ENCODE measurements at places on chromosomes 13 and 19.

GRCh38 chr19:1236576-1236975 is 1.2 kb downstream of the CBARP start:
- no peak for DNase-seq

- peak; percentile 82 for DNase-seq
Measured at GRCh38 chr19:36573020-36573894, at the start of gene ZNF529. TSS of gene ZNF529 (minus strand) at chr19:36573292. CDS start at chr19:36572346, 946 bp downstream.

DNA sequence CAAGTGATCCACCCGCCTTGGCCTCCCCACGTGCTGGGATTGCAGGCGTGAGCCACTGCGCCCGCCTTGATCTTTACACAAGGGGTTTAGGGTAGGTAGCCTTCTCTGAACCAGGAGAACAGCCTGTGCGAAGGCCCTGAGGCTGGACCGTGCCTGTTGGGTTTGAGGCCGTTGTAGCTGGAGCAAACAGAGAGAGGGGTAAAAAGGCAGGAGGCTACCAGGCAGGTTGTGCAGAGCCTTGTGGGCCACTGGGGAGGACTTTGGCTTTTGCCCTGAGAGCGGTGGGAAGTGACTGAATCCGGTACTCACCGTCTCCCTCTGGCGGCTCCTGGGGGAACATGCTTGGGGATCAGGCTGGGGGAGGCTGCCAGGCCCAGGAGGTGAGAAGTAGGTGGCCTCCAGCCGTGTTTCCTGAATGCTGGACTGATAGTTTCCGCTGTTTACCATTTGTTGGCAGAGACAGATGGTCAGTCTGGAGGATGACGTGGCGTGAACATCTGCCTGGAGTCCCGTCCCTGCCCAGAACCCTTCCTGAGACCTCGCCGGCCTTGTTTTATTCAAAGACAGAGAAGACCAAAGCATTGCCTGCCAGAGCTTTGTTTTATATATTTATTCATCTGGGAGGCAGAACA is 24.6 kb downstream of the SPC24 start:
- peak; percentile 2 for DNase-seq

DNA sequence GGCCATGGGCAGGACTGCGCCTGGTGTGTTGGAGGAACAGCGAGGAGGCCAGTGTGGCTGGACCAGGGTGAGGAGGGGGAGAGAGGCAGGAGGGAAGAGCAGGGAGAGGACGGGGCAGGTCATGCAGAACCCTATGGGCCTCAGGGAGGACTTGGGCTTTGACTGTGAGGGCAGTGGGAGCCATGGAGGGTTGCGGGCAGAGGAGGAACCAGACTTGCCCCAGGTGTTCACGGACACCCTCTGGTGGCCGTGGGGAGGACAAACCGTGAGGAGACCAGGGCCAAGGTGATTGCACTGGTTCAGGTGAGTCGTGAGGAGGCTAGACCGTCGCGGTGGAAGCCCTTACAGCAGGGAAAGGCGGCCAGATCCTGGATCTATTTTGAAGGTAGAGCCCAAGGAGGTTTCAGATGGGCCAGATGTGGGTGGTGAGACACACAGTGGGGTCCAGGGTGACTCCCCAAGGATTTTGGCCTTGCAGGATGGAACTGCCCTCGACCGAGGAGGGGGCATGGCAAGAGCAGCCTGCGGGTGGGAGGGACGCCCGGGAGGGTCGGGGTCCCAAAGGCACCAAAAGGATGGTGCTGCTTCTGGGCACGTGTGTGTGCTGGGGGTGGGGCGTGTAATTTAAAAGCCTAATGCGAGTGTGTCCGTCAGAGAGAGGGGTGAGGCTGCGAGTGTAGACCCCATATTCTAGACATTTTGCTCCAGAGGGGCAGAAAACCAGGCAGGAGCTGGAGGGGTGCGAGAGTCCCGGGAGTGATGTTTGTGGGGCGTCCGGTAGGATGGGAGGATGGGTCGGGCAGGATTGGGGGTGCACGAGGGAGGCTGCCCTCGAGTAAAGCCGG is 2.7 kb upstream of the REXO1 start:
- DNase-seq: no peak

DNA sequence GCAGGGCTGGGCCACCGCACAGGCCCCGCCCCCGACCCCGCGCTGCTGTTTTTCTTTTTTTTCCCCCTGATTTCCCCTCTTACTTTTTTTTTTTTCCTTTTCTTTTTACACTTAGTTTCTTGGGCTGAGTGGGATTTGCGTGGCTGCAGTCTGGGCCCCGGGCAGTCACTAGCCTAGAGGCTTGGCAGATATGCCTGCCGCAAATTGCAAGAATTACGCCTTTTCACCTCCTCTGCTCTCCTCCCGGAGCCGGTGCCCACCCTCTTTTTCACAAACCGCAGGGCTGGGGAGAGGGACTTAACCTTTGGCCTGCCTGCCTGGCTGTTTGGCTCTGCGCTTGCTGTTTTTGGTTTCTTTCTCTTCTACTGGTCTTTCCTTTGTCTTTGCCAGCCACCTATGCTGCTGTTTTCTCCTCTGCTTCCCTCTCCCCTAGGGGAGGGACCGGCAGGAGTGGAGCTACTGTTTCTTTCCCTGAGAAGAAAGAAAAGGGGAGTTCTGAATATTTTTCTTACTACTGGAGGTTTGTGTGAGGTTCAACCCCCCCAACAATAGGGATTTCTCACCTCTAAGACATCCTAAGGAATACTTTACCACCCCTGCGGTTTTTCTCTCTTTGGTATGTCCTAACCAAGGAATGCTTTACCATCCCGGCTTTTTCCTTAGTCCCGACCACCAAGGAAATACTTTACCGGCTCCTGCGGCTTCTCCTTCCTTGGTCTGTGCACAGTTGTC is 11.0 kb downstream of the ZNF552 start:
- no peak for DNase-seq

DNA sequence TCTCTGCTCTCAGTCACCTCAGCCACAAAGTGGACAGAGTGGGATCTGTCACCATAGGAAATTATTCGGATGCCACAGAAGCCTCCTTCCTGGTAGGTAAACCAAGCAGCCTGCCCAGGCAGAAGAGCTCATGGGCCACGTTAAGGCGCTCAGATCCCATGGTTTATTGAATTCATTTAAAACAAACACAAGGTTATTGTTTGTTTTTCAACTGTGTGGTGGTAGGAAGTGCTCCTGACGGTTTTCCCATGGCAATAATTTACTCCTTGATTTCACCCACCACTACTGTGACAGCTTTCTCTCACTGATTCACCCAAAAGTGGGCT is 14.4 kb downstream of the BCAM start:
- peak; percentile 32 for DNase-seq

DNA sequence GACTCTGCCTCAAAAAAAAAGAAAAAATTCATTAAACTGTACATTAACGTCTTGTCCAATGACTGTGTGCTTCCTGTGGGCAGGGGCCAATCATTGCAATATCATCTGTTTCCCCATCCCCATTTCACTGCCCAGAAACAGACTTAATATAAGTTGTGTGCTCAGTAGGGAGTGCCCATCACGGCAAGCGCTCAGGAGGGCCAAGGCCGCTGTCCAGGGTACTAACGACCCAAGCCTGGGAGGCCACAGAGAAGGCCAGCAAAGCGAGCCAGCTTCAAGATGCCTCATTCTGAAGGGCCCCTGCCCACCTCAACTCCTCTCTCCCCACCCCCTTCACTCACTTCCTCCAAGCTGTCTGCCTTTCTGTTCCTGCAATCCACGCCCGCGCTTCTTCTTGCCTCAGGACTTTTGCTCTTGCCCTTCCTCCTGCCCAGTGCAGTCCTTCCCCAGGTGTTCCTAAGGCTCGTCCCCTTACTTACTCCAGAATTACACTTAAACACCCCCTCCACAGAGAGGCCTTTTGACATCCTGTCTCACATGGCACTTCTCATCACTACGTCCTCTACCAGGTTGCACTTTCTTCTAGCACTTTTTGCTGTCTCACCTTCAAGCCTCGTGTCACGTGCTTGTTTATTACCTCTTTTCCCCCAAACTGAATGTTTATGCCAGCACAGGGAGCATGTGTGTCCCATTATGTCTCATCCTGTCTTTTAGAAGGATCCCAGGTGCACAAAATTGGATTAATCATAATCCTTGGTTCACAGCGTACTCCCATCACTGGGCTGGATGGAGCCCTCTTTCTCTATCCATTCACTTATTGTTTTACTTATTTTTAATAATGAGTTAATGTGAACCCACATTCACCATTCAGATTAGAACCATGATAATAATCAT is 11.3 kb upstream of the POU2F2 start:
- DNase-seq: no peak

DNA sequence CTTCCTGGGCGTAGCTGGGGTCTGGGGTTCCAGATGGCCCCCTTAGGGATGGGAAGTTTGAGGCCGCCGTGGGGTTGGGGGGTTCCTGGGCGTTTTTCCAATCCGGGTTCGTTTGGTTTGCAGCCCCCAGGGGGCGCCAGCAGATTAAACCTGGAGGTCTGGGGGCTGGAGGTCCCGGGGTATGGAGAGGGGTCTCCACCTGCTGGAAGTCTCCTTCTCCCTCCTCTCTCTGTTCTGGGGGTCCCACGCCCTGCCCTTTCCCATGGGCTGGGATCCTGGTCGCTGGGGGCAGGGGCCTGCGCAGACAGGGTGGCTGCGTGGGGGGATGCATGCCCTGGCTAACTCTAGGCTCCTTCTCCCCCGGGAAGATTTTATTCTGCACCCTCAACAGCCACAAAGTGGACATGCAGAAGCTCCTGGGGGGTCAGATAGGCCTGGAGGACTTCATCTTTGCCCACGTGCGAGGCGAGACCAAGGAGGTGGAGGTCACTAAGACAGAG is 899 bp downstream of the GIPC3 start:
- DNase-seq: no peak

DNA sequence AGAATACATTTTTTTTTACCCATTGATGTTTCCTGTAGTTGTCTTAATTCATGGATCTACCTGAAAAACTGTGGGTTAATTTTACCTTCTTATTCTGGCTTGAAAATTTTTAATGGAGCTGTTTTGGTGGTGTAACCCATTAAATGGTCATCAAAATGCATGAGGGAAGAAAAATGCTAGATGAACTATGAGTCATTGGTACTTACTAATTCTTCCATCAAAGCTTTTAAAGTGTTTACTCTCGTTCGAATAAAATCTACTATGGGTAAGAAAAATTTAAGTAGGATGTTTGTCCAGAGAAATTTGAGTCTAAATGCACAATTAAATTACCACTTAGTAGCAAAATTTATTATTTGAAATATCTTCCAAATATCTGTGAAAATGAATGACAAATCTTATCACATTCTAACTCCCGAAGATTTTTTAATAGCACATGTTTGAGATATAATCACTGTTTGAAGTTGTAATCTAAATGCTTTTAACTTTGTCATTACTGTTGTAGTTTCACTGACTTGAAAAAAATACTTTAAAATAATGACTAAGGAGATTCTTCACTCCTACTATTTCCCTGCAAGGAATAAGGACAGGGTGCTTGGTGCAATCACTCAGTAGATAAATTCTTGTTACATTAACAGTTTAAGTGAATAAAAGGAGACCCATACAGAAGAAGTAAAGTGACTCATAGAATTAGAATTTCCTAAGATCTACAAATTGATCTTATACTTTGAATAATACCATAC is 437.7 kb downstream of the IRS2 start:
- DNase-seq: no peak

- DNase-seq: peak; percentile 90
Measured at GRCh38 chr13:38590796-38591507, 95.9 kb upstream of the FREM2 start.

DNA sequence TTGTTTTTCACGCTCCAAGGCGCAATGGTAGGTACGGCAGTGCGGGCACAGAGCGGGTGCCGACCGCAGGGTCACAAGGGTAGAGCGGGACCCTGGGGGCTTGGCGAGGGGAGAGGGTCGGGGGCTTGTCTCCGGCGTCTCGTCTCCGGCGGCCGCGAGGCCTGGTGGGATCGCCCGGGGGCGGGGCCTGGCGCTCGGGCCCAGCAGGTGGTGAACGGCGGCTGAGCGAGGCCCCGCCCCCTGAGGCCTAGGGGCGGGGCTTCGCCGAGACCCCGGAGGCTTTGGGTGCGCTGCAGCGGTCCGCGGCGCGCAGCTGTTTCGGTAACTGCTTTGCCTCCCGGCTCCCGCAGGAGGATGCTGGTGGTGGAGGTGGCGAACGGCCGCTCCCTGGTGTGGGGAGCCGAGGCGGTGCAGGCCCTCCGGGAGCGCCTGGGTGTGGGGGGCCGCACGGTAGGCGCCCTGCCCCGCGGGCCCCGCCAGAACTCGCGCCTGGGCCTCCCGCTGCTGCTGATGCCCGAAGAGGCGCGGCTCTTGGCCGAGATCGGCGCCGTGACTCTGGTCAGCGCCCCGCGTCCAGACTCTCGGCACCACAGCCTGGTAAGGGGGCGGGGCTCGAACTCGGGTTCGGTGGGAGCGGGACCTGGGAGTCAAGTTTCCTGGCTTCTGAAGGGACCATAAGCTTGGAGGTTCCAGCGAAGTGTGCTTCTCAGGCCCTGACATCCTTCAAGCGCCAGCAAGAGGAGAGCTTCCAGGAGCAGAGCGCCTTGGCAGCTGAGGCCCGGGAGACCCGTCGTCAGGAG is at the start of gene TSEN34:
Gene TSEN34, plus strand, starts transcription at position 298 of the 800 bp plus-strand sequence. Its CDS starts 57 bp downstream, at position 355.
- peak; percentile 79 for DNase-seq

- no peak for DNase-seq
Measured at GRCh38 chr19:11416346-11417052, 2.6 kb downstream of the RGL3 start.

DNA sequence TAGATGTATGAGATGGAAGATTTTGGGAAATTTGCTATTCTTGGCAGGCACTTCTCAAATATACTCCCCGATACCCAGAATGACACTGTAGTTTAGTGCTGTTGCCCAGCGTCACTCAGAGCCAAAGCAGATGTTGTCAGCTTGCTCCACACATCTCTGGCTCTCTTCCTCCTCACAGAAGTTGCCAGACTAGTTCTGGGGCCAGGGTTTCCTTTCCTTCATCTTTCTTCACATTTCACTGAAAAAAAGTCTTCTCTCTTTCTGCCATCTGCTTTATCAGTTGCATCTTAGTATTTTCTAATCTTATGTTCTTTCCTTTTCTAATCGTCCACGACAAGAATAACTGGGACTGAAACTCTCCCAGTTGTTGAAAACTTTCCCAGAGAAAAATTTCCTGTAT is 251.4 kb downstream of the RGCC start:
- no peak for DNase-seq

- no peak for DNase-seq
Measured at GRCh38 chr13:27973291-27973690, 4.2 kb upstream of the CDX2 start.

- DNase-seq: no peak
Measured at GRCh38 chr19:11540645-11541044, 2.0 kb downstream of the CNN1 start.

- no peak for DNase-seq
Measured at GRCh38 chr19:46431824-46432223, 3.1 kb upstream of the PNMA8C start.

DNA sequence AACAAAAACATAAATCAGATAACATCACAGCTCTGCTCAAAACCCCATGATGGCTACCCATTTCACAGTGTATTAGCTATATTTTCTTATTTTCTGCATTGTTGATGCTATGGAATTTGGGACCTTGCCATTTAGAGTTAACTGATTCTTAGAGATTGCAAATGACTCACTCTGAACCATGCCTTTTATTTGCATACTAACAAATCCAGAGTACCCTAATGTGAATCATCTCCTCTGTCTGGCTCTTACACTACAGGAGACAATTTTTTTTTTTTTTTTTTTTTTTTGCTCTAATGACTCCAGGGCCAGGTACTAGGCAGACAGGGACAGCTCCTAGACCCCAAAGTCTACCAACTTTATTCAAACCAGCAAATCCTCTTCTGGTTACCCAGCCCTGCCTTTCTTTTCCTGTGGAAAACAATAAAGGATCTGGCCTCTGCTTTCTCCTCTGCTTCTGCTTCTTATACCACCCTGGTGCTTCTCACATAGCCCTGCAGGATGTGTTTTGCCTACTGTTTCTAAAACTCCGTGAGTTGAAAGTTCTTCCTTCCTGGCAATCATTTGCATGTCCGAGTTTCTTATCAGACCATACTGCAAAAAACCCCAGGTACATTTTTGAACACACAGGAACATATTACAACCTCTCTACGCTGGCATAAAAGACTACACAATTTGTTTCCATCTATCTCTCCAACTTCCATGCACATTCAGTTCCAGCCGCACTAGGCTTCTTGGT is 10.6 kb upstream of the ZNF460 start:
- DNase-seq: no peak

Data from DMS153 (cell line).